ENCODE measurements at places on chromosomes 5 and 9.

DNA sequence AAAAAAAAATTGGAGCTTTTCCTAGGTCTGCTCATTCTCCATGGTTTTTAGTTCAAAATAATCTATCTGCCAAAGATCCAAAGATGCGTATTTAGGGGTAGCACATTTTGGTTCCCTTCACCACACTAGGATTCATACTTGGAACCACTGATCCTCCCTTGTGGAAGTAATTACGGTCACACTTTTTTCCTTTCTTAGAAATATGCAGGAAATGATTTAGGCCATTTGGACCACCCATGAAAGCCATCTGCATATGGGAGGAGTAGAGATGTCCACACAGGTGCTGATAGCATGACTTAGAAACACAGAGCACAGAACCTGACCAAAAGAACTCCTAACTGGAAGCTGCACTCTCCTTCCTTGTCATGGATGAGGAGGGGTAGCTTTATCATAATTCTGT is 105.9 kb upstream of the RAI14 start:
- no peak for DNase-seq

GRCh38 chr9:110065532-110065931 is 142.4 kb downstream of the C9orf152 start:
- DNase-seq, result no peak

DNA sequence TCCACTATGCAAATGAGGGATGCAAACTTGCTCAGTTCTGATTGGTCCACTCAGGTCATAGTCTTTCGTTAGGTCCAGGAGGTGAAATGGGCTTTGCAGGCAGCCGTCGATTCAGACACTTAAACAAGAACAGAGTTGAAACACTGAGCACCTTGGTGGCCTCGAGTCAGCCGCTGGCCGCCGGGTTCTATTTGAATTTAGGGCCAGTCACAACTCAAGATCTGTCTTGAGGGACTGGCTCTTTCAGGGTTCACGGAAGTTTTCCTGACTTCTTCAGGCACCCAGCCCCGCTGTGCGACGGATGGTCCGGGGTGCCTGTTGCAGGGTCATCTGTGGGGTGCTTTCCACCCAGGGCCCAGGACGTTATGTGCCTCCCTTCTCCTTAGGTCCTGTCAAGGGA is 412.8 kb upstream of the IRX4 start:
- no peak for DNase-seq

GRCh38 chr5:132087176-132087575 is 13.6 kb downstream of the CSF2 start:
- DNase-seq, result no peak

- no peak for DNase-seq
Measured at GRCh38 chr5:17129093-17129849, 88.2 kb upstream of the BASP1 start.

DNA sequence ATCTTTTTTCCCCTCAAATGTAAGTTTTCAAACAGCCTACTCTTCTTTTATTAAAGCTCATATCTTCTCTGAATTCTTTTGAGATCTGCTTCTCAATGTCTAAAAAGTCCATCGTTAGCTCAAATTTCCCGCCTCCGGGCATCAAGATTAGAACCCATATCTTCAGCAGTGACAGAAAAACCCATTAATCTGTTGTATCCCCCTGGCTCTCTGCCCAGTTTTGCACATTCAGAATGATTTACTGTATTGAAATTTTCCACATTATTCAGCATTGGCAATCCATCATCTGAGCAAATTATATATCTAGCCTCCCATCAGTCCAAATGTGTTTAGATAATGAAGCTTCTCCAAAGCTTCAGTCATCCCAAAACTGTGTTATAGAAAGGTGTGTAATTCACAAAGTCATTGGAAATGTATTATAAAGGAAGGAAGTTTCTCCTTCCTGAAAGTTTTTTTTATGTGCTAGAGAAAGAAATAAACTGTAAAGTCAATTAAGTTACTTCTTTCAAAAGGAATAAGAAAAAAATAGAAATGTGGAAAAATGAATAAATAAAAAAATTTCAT is 849.9 kb downstream of the MAT2B start:
- no peak for DNase-seq

- DNase-seq, result no peak
Measured at GRCh38 chr9:110768886-110769285, 100.3 kb downstream of the MUSK start.

DNA sequence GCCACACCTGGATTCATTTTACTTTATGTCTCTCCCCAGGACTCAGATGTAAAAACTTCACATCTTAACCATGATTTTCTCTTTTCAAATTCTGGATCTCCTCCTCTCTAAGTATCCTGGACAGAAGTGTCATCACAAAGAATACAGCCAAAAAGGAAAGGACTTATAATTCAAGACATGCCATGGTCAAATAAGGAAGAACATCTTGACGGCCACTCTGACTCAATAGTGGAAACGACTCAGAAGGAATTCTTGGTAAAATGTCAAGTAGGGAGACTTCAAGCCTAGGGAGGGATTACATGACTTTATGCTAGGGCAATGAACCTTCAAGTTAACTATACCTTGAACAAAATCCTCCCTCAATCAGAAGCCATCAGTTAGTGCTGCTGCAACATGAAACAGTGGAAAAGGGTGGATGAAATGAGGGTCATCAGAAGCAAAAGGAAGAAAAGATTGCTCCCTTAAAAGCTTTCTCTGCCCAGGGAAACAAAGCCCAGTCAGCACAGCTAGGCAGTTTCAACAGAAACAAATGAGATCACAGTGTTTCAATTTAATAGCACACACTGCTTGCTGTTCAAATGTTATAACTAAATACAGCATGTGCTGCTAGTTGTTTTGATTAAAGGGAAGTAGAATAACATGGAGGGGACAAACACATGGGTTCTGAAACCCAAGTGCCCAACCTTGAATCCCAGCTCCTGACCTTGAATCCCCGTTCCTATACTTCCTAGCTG is 101.4 kb downstream of the LPAR1 start:
- DNase-seq, result no peak

DNA sequence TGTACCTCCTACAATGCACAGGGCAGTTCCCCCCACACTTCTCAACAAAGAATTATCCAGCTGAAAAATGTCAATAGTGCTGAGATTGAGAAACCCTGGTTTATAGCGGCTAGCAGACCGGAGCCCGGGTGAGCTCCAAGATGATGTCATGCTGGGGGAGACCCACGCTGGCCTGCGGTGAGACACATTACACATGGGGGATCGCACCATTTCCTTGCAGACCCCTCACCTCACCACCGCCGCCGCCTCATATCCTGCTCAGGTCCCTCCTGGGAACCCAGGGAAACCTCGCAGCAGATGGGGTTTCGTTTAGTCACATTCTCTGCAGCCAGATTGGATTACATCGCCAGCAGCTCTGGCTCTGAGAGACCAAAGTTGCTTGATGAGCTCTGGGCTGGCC is 14.7 kb upstream of the TNC start:
- DNase-seq, result no peak

DNA sequence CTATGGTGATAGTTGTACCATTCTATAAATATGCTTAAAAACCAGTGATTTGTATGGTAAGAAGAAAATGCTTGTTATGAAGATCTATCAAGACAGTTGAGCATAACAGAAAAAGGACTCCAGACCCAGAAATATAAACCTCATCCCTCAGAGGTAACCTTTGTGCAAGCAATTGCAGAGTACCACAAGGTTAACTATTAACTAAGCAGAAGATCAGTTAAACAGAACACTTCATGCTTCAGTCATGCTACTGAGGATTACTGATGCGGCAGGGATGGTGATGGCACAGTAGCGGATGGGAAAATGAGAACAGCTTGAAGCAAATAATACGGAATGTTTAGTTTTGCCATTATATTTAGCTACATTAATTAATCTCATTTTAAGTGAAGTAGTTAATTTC is 45.5 kb downstream of the IARS1 start:
- no peak for DNase-seq

- no peak for DNase-seq
Measured at GRCh38 chr9:38061326-38061977, 7.6 kb downstream of the SHB start.

DNA sequence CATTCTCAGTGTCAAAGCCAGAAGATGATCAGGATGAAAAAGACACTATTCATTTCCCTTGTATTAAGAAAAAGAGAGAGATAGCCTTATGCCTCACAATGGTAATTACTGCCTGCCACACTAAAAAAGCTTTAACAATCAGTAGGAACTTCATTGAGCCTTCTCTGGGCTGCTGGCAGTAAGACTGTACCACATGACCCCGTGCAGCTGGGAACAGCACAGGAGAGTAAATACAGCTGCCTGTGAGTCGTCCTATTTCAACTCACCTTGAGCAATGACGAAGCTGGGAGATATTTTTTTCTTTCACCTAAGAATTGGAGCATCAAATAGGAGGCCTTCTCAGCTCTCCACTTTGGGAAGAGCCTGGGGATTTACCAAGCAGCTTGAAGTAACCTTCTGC is 316.3 kb downstream of the GABRB2 start:
- DNase-seq, result no peak

All from activated CD4-positive, alpha-beta T cell treated with anti-CD3 and anti-CD28 coated beads, Interleukin-2, amount 50 U/mL, for 24 hours (primary cell).